ENCODE measurements at places on chromosomes 7 and 10.

DNA sequence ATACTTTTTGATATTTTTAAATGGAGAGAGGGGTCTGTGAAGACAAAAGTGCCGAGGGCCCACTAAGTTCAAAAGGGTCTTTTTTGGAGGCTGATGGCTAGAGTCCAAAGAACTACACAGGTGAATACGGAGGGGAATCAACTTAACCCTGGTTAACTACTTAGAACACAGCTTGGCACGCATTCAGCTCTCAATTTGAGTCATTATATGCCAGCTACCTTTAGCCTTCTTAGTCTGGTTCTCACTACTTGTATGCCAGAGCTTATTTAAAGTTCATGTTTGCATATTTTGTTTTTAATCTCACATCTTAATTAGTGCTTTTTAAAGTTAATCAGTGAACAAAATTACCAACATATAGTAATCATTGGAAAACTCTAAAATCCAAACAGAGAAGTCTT is 80.8 kb downstream of the VWDE start:
- no peak for DNase-seq

DNA sequence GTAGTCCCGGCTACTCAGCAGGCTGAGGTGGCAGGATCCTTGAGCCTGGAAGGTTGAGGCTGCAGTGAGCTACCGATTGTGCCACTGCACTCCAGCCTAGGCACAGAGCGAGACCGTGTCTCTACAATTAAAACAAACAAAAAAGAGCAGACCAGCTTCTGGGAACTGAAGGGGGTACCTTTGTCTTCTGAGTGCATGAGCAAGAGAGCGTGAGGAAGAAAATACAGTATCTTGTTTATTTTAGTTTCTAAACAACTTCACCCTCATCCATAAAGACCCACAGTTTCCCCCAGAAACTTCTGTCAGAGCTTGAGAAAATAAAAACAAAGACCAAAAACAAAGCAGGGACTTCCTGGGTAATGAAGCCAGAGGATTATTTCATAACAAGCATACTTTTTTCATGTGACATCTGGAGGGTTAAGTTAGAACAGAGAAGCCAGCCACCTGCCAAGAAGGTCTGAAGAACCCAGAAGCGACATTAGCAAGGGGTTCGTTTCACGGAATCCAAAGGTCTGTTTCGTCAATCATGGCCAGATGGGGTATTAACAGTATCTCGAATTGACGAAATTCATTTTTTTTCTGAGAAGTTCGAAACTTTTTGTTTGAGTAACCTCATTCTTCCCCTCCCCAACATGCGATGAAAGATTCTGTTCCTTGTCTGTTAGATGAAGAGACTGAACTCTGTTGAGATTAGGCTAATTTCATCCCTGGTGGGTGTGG is 10.2 kb upstream of the IL2RA start:
- DNase-seq: no peak

DNA sequence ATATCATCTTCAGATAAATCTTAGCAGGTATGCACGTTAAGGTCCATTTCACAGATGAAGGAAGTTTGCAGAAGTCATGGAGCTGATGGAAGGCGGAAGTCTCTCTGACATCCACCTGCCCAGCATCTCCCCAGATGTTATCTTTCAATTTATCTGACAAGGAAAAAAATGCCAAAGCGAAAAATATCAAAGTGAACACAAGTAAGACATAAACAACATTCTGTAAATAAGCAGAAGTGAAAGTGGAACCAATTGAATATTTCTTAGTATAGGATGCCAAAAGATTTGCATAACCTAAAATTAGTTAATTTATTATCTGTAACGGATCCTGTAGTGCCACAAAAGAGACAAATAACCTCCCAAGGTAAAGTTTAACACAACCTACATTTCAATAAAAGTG is 73.6 kb upstream of the NEBL start:
- no peak for DNase-seq

- no peak for DNase-seq
Observed at GRCh38 chr7:28708033-28708951, 249.8 kb downstream of the TRIL start.
